ENCODE measurements at places on chromosomes 6 and 20.
A peak's percentile ranks its signal among the peaks of the same experiment; 100 is the strongest.

- DNase-seq, result no peak
Measured at GRCh38 chr6:54991761-54992330, 145.3 kb downstream of the FAM83B start.

GRCh38 chr6:75244063-75244584 lies 523 bp upstream of the COX7A2 start:
- no peak for DNase-seq

GRCh38 chr6:86937219-86938079 lies at the start of gene HTR1E:
HTR1E (plus strand) TSS chr6:86937528; CDS start chr6:87015335, 77,807 bp downstream.
- DNase-seq, result peak; percentile 59

DNA sequence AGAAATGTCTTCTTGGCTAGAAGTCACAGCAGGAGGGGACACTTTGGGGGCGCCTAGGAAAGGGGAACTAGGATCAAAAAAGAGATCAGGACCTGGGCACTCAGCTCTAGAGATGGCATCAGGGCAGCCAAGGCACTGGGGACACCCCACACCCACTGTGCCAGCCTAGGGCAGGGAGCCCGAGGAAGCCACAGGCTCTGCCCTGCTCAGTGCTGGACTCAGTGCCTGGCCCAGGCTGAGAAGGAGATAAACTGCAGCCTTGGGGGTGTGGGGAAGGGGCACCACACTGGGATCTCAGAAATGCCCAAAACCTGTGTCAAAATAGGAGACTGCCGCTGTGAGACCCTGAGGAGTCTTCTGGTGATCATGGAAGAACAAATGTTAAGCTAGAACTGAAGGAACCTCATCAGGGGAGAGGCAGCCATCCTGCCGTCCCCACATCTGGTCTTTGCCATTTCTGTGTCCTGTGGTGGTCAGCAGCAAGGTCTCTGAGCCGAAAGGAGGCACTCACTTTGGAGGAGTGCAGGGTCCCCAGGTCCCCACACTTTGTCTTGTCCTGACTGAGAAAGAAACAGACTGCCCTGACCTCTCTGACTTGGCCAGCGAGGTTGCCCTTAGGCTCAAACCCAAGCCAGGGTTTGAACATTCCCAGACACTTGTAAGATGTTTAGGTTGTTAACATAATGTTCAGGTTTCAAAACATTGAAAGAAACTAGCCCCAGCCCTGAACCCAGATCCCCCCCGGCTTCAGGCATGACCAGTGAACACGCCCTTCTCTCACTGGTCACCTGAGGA lies 2.3 kb downstream of the ARFRP1 start:
- DNase-seq, result no peak

GRCh38 chr6:36717871-36718540 lies 20.4 kb downstream of the RAB44 start:
- no peak for DNase-seq

- DNase-seq, result no peak
Measured at GRCh38 chr6:48378884-48379407, 267.9 kb upstream of the PTCHD4 start.

DNA sequence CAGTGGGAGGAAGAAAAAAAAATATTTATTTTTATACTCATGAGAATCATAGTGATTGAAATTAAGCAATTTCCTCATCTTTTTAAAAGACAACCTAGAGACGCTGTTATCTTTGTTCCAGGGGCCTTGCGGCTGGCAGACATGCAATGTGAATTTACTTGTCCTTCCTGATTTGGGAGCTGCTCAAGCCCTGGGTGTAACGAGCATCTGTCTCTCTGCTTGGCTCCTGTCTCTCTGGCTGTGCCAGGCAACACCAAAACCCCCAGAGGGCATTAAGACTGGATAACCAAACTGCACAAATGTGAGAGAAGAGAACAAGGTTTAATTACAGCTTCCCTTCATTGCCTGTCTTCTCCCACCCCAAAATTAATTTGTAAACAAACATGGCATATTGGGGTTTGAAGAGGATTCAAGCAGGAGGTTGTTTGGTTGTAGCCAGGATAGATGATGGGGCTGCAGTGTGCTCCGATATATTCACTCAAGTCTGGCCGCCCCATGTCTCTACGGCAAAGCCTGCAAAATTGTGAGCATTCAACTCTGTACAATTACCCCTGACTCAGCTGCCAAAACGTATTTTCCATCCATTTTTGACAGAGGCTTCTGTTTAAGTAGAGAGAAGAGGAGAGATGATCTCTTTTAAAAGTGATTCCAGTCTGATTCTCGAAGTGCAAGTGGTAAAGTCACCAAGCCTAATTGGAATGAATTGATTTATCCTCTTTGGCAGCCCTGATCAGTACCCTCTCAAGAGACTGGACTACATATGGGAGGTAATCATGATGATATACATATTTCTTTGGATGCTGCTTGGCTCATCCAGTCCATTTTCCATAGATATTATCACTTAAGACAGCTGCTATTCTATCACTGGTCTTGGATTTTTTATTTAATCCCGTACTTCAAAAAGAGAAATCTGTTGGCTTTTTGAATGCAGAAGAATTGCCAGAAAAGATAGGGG lies 170.2 kb downstream of the SLC24A3 start:
- DNase-seq, result no peak

GRCh38 chr20:51871943-51872342 lies 69.6 kb upstream of the SALL4 start:
- no peak for DNase-seq

- DNase-seq, result no peak
Measured at GRCh38 chr20:46025376-46025783, 3.6 kb upstream of the SLC12A5 start.

DNA sequence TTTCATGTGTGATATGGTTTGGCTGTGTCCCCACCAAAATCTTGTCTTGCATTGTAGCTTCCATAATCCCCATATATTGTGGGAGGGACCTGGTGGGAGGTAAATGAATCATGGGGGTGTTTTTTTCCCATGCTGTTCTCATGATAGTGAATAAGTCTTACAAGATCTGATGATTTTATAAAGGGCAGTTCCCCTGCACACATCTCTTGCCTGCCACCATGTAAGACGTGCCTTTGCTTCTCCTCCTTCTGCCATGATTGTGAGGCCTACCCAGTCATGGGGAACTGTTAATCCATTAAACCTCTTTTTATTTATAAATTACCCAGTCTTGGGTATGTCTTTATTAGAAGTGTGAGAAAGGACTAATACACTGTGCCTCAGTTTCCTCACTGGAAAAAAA lies 4.2 kb upstream of the IL22RA2 start:
- DNase-seq, result no peak

DNA sequence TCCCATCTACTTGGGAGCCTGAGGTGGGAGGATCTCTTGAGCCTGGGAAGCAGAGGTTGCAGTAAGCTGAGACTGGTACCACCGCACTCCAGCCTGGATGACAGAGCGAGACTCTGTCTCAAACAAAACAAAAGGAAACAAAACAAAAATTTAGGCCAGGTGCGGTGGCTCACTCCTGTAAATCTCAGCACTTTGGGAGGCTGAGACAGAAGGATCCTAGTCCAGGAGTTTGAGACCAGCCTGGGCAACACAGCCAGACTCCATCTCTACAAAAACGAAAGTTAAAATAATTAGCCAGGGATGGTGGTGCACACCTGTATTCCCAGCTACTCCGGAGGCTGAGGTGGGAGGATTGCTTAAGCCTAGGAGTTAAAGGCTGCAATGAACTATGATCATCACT lies 183.2 kb upstream of the ZNF217 start:
- no peak for DNase-seq

DNA sequence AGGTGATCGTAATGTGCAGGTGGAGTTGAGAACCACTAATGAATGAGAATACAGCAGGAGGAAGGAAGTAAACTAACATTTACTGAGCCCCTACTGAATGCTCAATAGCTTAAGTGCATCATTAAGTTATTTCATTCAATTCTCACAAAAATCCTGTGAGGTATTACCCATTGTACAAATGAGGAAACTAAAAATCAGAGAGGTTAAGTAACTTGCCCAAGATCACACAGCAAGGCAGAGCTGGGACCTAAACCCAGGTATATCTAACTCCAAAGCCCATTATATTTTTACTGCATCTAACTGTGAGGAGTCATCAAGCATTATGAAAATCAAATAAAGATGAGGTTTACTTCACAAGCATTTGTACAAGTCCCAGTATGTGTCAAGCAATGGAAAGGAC lies 35.3 kb downstream of the CPNE5 start:
- DNase-seq, result no peak

- no peak for DNase-seq
Measured at GRCh38 chr6:100613656-100614055, 148.9 kb upstream of the SIM1 start.

- DNase-seq, result no peak
Measured at GRCh38 chr6:164554700-164555476, 754.5 kb downstream of the C6orf118 start.

GRCh38 chr6:69817358-69817757 lies 20.5 kb upstream of the LMBRD1 start:
- DNase-seq, result no peak

- DNase-seq, result peak; percentile 94
Measured at GRCh38 chr20:48875914-48876240, 45.6 kb upstream of the ARFGEF2 start.

DNA sequence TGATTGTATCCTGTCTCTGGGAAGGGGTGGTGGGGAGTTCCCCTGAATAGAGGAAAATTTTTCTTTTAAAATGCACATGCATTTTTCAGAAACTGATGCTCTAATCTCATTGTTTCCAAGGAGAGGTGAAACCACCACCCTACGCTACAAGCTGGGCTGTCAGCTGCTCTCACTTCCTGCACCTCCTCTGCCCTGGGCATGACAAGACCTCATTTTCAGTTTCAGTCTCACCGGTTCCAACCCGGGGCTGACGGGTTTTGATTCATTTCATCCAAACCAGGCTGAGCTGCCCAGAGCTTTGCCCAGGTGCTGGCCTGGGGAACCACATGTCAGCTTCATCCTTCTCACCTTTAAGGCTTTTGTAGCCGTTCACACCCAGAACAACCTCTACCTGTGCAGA lies 99.7 kb downstream of the EYA2 start:
- DNase-seq, result no peak

- no peak for DNase-seq
Measured at GRCh38 chr6:156410649-156411048, 366.5 kb upstream of the ARID1B start.

DNA sequence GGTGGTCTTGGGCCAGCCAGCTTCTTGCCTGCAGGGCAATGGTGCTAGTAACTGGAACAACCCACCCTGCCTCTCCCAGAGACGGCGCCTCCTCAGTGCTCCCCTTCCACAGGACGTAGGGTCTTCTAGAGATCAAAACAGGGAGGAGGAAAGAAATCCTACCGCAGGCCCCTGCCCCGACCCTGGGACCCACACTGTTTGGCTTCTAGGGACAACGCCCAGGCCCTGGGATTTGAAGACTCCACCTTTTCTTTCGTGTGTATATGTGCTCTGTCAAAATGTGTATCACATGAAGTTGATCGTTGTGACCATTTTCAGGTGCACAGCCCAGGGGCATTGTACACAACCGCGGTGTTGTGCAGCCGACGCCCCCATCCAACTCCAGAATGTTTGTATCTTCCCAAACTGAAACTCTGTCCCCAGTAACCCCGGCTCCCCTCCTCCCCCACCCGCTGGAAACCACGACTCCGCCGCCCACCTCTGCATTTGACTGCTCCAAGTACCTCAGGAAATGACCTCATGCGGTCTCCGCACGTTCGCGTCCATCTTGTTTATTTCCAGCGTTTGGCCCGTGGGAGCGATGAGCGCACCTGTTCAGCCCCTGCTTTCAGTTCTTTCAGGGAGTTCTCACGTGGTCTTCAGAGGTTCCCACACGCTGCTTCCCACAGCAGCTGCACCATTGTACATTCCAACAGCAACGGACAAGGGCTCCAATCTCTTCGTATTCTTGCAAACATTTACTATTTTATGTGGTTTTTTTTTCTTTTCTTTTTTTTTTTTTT lies 3.4 kb upstream of the BHLHE23 start:
- DNase-seq, result peak; percentile 76

- DNase-seq, result no peak
Measured at GRCh38 chr6:44339301-44339700, 3.1 kb upstream of the SPATS1 start.

GRCh38 chr20:40506537-40506939 lies 182.5 kb downstream of the MAFB start:
- DNase-seq, result peak; percentile 100

DNA sequence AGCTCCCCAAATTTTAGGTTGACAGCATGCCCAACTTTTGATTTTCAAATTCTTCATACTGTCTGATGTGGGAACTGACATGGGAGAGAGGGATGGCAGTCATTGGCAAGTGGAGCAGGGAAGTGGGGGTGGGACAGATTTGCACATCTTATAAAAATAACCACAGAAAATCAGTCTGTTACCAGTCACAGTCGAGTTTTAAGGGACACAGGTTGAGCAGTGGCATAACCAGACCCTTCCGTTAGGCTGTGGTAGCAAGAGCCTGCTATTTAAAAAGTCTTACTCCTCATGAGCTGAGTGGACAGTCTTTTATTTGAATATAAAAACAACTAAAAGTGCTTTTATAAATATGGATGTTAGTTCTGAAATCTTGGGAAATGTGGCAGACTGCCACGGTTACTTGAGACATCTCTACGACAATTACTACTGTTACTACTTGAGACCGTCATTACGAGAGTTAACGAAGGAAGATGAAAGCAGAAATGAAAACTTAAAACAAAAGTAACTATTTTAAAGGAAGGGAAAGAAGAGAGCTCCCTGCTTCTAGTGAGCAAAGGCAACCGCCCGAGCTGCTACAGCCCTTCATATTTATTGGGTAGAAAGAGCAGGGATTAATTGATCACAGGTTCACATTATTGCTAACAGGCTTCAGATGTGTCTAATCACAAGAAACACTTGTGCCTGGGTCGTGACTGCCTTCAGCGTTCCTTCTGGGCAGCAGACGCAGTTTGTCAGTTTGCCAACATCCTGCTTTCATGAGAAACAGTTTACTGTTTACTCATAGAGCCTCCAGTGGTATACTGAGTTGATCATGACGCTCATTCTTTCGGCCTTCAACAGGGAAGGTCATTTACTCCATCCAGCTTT lies 71.3 kb downstream of the EFHC1 start:
- no peak for DNase-seq

- DNase-seq, result peak; percentile 92
Measured at GRCh38 chr20:19973961-19974629, 43.1 kb upstream of the NAA20 start.

Data from NB4 (cell line).